Frontal cortex (tissue), 4 donors: ENCODE measurements at places on chromosomes 3 and 15. TPM values are rescaled to one million over a fixed set of nuclear protein-coding genes. Genes with fewer than 3 reads are reported as not detected.

- no peak for DNase-seq
Measured at GRCh38 chr3:177948716-177949425, 587.4 kb upstream of the KCNMB2 start.

GRCh38 chr3:127124120-127124519 is 68.8 kb upstream of the PRR23E start:
- no peak for DNase-seq

- no peak for DNase-seq
Measured at GRCh38 chr3:100335434-100335833, 877 bp downstream of the NIT2 start.

DNA sequence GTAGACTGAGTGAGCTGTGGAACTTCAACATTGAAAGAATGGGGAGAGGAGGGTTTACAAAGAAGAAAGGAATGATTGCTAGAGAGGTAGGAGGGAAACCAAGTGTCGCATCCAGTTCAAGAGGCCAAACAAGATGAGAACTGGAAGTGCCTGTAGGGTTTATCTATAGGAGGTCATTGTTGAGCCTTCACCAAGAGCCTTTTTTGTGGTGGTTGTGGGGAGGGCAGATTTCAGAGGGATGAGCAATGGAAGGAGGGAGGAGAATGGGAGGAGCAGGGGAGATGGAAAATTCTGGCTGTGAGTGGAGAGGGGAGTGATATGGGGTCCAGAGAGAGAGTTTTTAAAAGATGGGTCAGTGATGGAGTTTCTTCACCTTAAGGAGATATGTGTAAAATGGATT is 8.5 kb downstream of the PDIA5 start:
- DNase-seq = no peak

- DNase-seq = no peak
Measured at GRCh38 chr3:29408676-29409075, 127.8 kb downstream of the RBMS3 start.

GRCh38 chr15:40582726-40583246 is 11.3 kb upstream of the KNL1 start:
- DNase-seq = no peak

- DNase-seq = no peak
Measured at GRCh38 chr3:125512135-125512920, 7.7 kb downstream of the SNX4 start.

- DNase-seq = no peak
Measured at GRCh38 chr3:185767002-185767688, 57.7 kb downstream of the IGF2BP2 start.

GRCh38 chr15:98013631-98014030 is 53.1 kb downstream of the ARRDC4 start:
- DNase-seq = no peak

GRCh38 chr15:89781055-89781454 is 4.9 kb downstream of the MESP2 start:
- DNase-seq = no peak

DNA sequence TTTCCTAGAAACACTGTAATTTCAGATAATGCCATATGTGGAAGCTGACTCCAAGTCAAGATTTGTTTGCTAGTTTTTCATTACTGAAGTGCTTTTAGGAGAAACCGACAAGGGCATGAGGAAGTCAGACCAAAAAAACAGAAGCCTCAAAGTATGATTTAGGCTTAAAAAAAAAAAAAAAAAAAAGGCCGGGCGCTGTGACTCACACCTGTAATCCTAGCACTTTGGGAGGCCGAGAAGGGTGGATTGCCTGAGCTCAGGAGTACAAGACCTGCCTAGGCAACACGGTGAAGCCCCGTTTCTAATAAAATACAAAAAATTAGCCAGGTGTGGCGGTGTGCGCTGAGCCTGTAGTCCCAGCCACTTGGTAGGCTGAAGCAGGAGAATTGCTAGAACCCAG is 11.6 kb downstream of the RPL15 start:
- DNase-seq = no peak

- DNase-seq = no peak
Measured at GRCh38 chr3:53353202-53353601, 5.9 kb upstream of the DCP1A start.

DNA sequence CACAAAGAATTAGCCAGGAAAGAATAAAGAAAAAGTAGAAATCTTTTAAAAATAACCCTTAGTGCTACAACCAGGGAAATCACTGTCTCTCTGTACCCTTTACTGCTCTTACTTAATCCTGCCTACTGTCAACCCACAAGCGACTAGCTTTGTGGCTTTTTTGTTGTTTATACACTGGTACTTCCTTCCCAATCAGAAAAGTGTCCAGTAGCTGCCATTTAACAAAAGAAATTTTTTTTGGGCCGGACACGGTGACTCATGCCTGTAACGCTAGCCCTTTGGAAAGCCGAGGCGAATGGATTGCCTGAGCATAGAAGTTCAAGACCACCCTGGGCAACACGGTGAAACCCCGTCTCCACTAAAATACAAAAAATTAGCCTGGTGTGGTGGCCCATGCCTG is 13.8 kb upstream of the FAM219B start:
- no peak for DNase-seq

GRCh38 chr15:76642671-76643070 is 262.5 kb downstream of the SCAPER start:
- DNase-seq = no peak

GRCh38 chr3:24730173-24730572 is 235.5 kb upstream of the THRB start:
- no peak for DNase-seq

DNA sequence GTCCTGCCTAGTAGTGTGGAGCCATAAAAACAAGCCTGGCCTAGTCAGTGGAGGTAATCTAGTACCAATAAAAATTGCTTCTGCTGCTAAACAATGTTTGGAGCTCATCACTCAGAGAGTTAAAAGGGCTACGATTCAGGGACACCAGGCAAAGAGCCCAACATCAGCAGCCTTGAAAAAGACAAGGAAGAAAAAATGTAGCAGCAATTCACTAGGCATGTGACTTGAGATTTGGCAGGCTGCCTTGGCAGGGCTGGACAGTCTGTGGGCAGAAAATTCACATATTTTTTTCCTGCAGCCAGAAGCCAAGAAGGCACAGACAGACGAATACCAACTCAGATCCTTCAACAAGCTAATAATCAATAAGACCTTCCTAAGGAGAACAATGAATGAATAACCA is 47.2 kb downstream of the IGSF11 start:
- DNase-seq = no peak

GRCh38 chr3:69290006-69290405 is 95.9 kb downstream of the FRMD4B start:
- DNase-seq = no peak

DNA sequence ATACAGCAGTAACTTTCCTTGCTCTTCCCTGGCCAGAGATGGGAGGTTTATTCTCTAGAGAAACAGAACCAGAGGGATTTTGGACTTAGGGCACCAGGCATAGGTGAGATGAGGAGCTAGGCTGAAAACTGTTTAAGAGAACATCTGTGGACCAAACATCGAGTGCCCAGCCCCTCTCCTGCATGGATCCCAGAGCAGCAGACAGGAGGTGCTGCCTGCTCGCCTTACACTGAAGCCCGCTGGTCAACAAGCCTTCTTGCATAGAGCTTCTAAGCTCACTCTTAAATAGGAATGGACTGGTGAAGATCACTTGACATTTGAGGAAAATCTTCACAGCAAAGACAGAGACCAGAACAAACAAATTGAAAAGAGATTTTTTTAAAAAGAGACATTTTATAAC is 41.2 kb downstream of the PARP15 start:
- DNase-seq = no peak

- no peak for DNase-seq
Measured at GRCh38 chr3:40546816-40547215, 22.1 kb downstream of the ZNF621 start.

- no peak for DNase-seq
Measured at GRCh38 chr15:84702961-84703482, 12.9 kb downstream of the SEC11A start.

- DNase-seq = no peak
Measured at GRCh38 chr15:30030345-30030744, 52.4 kb upstream of the GOLGA8J start.

Gene IL17RB
- total RNA-seq = 1.6 TPM

Gene RASGRP1
- total RNA-seq = 11.0 TPM

Gene DNASE1L3
- 0.41 TPM for total RNA-seq

Gene FRMD5
- total RNA-seq = 25.3 TPM

Gene SYNPR
- total RNA-seq = 119 TPM

Gene GOLGA6D
- total RNA-seq = not detected

Gene BOC
- 3.3 TPM for total RNA-seq

Gene TAGLN3
- 174 TPM for total RNA-seq

Gene FBXO40
- total RNA-seq = not detected

Gene SHC4
- total RNA-seq = 5.7 TPM

Gene AADACL2
- not detected for total RNA-seq

Gene RARRES1
- 4.5 TPM for total RNA-seq

Gene PLA2G4E
- total RNA-seq = not detected
